ENCODE measurements at places on chromosomes 5 and 9. TPM values are rescaled to one million over a fixed set of nuclear protein-coding genes. Genes with fewer than 3 reads are reported as not detected.

RNF180 gene
- total RNA-seq, result 3.1 TPM

SLC26A2 gene
- total RNA-seq, result 36.2 TPM

TEK gene
- total RNA-seq, result 3.3 TPM

ANKDD1B gene
- 0.06 TPM for total RNA-seq

ZNF782 gene
- total RNA-seq, result 4.4 TPM

SLC23A1 gene
- not detected for total RNA-seq

SLC36A3 gene
- not detected for total RNA-seq

PCDHGA12 gene
- total RNA-seq, result 6.1 TPM

GDA gene
- total RNA-seq, result not detected

Measured in LHCN-M2 (cell line).